ENCODE measurements at places on chromosomes 2 and 18.

GRCh38 chr2:60886991-60887390 lies 5.6 kb downstream of the REL start:
- DNase-seq = no peak

- DNase-seq = no peak
These were observed 40.7 kb downstream of the CMPK2 start for GRCh38 chr2:6824962-6825361.

- DNase-seq = no peak
These were observed 73.3 kb downstream of the NAB1 start for GRCh38 chr2:190722061-190722759.

DNA sequence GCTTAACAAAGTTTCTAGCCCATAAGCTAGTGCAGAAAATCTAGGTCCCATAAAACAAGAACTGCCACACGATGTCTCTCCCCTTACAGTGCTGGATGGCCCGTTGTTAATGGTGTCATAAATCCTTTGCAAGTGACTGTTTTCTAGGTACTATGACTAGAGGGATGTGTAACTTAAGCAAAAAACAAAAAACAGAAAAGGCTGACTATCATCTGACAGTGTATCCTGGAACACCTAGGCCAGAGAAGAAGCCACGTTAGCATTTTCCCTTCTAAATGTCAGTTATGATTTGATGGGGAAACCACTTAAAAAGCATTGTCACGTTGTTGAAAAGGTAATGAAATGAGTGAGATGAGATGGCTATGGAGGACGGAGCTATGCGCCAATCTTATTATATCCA lies 2.4 kb downstream of the CASP8 start:
- DNase-seq = no peak

DNA sequence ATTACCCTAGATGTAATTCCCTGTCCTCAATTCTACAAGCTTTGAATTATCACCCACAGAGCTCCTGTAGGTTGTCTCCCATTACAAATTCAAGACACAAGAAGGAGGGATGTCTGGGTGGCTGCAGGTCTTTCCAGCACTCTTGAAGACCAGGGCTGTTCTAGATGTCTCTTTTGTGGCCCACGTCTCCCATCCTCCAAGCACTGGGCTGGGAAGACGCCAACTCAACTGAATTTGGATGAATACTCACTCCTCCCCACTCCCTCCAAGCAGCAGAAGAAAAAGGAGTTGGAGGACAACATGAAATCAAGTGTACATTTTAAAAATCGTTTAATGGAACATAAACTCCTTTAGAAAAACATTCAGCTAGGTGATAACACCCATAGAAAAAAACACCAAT lies 31.2 kb downstream of the SMAD7 start:
- no peak for DNase-seq

GRCh38 chr18:79560042-79560860 lies 119.4 kb upstream of the CTDP1 start:
- no peak for DNase-seq

DNA sequence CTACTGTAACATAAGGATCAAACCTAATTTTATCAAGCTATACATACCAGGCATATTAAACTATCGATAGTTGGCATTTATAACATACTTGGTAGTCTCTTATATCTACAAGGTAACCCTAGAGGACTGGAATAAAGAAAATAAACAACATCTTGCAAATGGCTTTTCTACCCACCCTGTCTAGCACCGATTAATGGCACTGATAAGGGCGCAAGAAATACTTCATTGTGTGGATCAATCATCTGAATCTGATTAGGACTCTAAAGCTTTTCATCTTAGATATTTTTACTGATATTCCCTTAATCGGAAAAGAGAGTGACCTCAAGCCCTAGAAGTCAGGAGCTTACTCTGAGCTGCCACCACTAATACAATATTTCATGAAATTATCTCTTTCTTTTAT lies 1461.7 kb upstream of the PIK3C3 start:
- no peak for DNase-seq

GRCh38 chr2:53018825-53019425 lies 748.7 kb upstream of the CHAC2 start:
- no peak for DNase-seq

DNA sequence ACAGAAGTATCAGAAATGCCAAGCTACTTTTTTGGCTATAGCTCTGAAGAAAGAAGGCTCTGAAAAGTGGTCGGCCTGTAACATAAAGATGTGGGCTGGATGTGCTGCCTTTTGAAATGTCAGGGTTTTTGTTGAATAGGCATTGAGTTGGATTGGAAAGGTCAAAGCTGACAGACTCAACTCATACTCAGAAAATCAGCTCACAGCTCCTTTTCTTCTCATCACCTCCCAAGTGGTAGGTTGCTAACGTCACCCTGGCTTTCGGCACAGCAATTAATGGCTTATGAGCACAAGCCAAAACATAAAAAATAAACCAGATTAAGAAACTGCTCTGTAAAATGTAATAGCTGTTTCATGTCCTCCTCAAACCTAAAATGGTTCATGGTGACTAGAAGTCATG lies 68.3 kb downstream of the KCNF1 start:
- no peak for DNase-seq

- DNase-seq = no peak
These were observed 35.7 kb upstream of the LTBP1 start for GRCh38 chr2:32910883-32911598.

DNA sequence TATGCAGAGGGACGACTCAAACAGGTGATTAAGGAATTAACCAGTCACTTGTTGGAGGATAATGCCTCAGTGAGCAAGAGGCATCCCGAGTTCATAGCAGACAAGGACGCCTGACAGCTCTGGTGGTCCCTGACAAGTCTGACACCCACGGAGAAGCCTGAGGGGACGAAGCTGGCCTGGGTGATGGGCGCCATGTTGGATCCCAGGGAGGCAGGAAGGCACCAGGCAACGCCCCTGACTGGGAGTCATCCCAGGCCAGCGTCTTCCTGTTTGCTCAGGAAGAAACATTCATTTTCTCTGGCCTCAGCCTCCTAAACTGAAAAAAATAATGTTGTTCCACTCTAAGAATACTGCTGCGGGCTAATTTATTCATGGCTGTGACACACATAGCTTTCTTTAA lies 92.1 kb upstream of the ATP8B1 start:
- DNase-seq = no peak

GRCh38 chr2:54259413-54260240 lies 3.6 kb upstream of the TSPYL6 start:
- no peak for DNase-seq

- no peak for DNase-seq
These were observed 47.4 kb upstream of the CYRIA start for GRCh38 chr2:16713011-16713423.

DNA sequence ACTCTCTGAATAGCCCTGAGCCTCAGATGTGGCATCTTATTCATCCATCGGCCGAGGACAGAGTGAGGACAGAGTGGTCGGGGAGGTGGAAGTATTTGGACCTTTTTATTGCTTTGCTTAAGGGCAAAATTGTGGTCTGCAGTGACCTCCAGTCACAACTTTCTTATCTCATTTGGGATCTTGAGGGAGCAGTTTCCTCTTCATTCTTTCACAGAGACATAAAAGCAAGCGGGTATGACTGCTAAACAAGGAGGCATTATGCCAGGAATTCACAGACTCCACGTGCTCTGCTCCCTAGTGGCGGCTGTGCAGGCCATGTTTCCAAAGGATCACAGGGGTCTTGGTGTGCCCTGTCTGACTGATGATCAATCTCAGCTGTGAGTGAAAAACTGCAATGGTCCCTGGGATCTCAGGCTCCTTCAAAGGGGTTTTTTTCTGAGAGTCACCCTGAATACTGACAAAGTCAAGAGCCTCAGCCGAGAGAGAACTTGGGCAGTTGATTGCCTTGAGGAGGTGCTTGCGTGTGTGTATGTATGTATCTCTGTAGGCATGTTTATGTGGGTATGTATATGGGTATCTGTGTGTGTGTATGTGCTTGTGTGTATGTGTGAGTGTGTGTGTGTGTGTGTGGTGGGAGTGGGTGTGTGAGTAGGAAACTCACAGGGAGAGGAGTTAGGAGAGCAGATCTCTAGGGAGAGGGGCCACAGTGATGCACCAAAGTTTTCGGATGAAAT lies 47.7 kb downstream of the RAPGEF4 start:
- DNase-seq = no peak

DNA sequence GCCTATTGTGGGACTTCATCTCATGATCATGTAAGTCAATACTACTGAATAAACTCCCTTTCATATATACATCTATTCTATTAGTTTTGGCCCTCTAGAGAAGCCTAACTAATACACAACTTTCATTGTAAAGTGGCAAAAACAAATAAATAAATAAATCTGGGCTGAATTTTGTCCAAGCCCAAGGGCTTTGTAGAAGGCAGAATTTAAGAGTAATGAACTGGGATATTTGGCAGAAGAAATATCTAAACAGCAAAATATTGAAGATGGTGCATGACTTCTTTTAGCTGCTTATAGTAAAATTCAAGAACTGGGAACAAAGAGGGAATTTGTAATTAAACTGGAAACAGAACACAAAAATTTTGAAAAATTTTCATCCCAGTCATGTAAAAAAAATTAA lies 246.7 kb upstream of the GULP1 start:
- DNase-seq = no peak

DNA sequence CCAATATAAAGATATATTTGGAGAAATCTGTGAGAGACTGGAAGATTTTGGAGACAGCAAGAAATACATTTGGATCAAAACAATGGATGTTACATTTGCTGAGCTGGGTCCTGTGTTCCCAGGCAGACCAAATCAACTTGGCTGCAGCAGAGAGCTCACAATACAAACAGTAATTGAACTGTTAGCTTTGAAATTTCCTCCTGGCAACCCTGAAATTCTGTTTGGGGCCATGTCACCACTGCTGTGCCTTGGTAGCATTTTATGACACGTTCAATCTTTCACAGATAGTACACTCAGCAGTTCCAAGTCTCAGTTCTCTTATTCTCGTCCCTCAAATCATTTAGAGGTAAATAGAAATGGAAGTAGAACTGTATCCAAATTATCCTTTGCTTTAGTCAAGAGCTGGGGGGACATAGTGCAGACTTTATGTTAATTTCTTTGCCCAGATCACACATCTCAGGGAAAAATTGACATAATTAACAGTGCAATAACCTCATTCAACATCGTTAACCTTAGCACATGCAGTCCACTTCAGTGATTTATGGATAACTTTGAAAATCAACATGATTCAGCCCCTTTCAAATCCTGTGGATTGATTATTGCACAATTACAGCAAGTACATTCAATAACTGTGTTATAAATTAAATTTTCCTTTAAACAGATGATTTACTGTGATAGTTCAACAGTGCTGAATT lies 277.4 kb upstream of the MC4R start:
- no peak for DNase-seq

DNA sequence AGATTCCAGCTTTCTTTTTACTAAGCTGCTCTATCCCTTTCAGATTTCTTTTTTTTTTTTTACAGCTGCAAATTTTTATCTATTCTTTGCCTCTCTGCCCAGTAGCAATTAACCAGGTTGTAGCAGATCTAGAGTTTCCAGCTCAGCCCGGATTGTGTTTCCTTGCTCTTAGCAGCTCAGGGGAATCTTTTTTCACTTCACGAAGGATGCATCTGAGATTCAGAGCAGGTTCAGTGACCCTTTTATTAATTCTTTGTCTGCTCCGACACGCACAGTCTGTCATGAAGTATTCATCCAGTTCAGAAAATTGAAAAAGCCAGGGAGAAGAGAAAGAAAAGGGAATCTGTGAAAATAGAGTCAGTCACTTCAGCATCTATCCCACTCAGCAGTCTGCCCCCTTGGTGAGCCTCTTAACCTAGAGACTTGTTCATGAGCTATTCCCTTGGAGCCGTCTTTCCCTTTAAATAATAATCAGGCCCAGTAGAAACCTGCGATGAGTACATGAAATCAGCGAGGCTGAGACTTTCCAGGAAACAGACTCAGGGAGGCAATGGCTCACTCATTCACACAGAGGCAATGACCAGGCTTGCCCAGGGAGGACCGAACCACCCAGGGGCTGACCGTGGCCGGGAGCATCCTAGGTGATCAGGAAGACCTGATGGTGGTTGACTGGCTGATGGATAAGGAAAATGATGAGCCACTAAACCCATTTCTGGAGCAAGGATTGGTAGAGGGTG lies 103.4 kb upstream of the ITGA6 start:
- no peak for DNase-seq

DNA sequence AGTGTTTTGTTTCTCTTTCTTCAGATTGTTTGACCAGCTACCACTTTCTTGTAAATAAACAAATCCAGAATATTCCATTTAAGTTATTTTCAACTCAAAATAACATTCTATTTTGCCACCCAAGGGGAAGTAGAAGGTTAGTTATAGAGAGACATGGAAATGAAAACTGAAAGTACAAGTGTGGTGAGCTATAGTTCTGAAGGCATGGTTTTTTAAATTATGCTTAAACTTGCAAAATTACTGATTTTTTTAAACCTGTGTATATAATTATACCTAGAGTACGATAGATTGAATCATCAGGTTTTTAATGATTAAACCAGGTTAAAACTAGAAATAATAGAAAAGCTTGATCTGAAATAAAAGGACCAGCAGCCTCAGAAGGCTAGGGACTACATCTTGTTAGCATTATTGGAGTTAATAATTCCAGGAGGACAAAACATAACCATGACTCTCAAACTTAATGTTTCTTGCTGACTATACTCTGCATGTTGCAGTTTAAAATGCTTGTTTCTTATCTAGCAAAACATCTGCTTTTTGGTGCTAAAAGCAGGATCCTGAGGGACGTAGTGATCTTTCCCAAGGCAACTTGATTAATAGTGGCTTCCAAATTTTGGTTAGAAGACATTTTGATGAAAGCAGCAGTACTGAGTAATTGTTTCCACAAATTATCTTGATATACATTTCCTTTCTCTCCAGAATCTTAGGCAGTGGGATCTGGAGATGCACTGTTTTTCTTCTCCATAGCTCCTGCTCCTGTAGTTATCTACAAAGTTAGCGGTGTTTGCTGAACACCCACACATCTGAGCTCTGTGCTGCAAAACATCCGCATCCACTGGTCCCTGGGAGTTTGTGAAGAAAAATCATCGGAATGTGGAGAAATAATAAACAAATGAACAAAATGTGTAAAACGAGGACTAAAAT lies 327.2 kb upstream of the PKDCC start:
- DNase-seq = no peak

GRCh38 chr2:24456599-24457556 lies 34.2 kb upstream of the NCOA1 start:
- no peak for DNase-seq

DNA sequence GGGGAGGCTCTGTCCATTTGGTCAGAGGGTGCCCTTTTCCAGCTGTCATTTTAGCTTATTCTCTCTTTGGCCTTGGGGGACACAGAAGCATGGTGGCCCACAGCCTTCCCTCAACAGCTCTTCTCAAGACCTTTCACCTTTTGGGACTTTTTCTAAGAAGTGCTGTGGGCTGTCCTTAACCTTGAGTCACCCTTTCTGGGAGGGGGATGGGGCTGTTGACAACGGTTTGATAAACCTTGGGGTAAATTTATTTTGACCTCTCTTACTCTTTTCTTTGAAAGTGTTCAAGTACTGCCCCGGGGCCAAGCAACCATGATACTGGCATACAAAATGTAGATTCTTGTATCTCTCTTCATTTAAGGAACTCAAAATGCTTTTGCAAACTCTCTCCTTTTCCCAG lies 13.7 kb downstream of the IGFBP5 start:
- no peak for DNase-seq

DNA sequence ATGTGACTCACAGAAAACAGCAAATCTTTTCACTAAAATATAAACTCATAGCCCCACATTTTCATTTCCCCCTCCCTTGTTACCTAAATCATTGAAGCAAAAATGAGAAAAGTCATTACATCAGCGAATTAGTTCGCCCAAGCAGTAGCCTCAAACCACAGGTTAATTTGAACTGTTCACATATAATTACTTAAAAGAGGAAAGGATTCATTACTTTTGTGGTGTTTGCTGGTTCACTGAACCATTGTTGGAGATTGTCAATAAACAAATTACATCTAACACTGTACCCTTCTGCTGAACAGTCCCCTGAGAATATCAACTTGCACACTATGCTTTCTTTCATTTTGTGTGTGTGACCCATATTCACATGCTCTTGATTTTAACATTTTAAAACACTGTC lies 238.7 kb downstream of the ERBB4 start:
- DNase-seq = no peak
